ENCODE measurements at places on chromosomes 12 and 14.

- no peak for DNase-seq
Observed at GRCh38 chr12:106150555-106150954, 11.8 kb upstream of the NUAK1 start.

DNA sequence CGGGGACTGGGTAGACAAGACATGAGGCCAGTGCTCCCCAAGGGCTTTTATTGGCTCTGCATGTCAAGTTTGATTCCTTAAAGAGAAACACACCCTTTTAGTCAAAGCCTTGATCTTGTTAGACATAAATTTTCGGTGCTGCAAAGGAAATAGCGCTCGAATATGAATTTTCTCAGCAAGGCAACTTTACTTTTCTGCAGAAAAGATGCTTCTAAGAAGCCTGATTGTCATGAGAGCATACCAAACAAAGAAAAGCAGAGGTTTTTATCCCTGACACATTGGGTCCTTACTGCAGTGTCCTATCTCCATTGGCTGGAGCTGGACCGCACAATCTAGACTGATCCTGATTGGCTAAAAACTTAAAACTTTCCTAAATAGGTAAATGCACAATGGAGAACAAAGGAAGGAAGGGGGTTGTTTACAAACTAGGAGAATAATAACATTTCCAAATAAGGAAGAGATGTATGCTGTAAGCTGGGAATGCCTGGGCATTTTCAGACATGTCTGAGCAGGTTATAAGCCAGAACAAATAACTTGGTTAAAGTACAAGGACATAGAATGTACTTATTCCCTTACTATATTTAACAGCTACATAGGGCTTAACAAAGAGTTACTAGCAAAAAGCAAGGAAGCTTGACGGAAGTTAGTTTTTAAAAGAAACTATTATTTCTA lies 17.2 kb downstream of the TXNRD1 start:
- DNase-seq: no peak

GRCh38 chr14:36626151-36626550 lies 35.5 kb upstream of the PAX9 start:
- no peak for DNase-seq

GRCh38 chr12:76976777-76977382 lies 88.5 kb downstream of the E2F7 start:
- no peak for DNase-seq

DNA sequence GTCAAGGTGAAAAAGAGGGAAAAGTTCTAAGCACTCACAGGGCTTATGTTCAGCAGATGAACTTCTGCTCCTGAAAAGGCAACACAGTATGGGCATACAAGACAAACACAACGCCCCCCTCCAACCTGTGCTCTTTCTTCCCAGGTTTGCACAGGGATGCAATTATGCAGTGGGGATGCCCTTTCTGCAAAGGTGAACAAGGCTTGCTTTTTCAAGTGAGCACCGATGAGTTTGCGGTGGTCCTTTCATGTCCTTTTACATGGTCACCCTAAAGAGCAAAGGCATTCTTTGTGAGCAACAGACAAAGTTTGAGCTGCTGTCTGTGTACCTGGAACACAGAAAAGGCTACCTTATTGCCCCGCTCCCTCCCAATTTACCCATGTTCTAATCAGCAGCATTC lies 6.7 kb downstream of the KITLG start:
- DNase-seq: no peak

DNA sequence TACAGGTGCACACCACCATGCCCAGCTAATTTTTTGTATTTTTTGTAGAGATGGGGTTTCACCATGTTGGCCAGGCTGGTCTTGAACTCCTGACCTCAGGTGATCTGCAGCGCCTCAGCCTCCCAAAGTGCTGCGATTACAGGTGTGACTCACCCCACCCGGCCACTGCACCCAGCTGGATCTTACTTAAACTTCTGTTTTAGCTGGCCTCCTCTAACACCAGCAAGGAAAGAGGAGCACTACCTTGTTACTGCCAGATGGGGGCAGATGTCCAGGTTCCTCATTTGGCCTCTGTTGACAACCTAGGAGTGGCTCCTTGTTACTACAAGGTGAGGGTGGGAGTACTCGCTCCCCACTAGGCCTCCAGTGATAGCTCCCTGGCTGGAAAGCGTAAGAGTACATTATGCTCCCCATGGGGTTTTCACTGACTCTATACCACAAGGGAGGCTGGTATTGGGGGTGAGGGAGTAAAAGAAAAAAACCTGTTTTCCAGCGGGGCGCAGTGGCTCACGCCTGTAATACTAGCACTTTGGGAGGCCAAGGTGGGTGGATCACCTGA lies 13.2 kb upstream of the ARF6 start:
- DNase-seq: peak; percentile 49

GRCh38 chr12:105226219-105226618 lies 9.8 kb downstream of the APPL2 start:
- DNase-seq: no peak

- DNase-seq: peak; percentile 57
Observed at GRCh38 chr14:91418387-91419043, 895 bp upstream of the CCDC88C start.

DNA sequence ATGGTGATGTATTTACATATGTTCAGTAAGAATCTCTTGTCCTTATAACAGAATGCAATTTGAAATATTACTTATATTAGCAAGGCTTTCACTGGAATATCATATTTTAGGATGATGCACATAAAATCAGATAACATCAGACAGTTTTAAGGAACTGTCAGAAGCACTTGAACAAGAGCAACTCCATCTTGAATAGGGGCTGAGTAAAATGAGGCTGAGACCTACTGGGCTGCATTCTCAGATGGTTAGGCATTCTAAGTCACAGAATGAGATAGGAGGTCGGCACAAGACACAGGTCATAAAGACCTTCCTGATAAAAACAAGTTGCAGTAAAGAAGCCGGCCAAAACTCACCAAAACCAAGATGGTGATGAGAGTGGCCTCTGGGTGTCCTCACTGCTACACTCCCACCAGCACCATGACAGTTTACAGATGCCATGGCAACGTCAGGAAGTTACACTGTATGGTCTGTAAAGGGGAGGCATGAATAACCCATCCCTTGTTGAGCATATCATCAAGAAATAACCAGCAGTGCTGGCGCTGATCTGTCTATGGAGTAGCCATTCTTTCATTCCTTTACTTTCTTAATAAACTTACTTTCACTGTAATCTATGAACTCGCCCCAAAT lies 27.6 kb upstream of the ETV6 start:
- no peak for DNase-seq

- no peak for DNase-seq
Observed at GRCh38 chr12:32061033-32061432, 45.6 kb upstream of the BICD1 start.

- no peak for DNase-seq
Observed at GRCh38 chr14:92607702-92608429, 94.3 kb downstream of the RIN3 start.

- no peak for DNase-seq
Observed at GRCh38 chr12:49955899-49956662, 5.5 kb downstream of the AQP2 start.

GRCh38 chr14:47389535-47389934 lies 285.9 kb downstream of the MDGA2 start:
- DNase-seq: no peak

- no peak for DNase-seq
Observed at GRCh38 chr14:69572841-69573135, 1.9 kb downstream of the CCDC177 start.

- no peak for DNase-seq
Observed at GRCh38 chr14:104598039-104598909, 6.3 kb downstream of the TMEM179 start.

- no peak for DNase-seq
Observed at GRCh38 chr14:34781242-34781641, 66.8 kb upstream of the CFL2 start.

GRCh38 chr14:49896966-49897365 lies 4.1 kb downstream of the ARF6 start:
- DNase-seq: no peak

GRCh38 chr12:79023261-79023660 lies 158.7 kb downstream of the SYT1 start:
- no peak for DNase-seq

DNA sequence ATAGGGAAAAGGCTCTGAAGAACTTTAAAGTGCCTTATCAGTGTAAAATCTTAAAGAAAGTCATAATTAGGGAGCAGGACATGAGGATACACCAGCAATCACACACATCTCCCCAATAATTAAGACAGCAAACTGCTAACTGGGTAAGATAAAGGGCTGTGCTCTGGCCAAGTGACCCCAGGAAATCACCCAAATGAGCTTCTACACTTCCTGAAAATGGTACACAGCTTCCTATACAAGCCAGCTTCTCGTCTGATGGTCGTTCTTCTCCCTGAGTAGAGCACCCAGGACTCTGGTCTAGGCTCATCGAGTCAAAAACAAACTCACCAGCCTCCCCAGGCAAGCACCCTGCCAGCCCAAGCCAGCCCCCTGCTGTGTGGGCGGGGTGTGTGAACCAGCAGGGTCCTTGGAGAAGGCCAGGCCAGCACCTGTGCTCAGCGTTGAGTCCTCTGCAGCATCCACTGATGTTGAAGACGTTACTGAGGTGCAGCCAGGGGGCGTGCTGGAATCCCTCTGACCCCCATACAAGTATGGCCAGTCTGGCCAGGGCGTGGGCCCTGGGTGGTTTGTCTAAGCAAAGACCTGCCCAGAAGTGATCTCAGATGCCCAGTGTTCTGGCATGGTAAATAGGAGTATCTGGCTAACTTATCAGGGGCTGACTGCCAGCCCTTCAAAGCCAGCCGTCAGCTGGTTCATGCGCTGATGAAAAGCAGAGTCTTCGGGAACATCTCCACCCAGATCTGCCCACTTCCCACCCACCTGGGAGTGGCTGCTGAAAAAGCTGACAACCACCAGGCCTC lies 41.4 kb downstream of the ACTN1 start:
- DNase-seq: peak; percentile 70

GRCh38 chr14:29062976-29063375 lies 296.4 kb downstream of the FOXG1 start:
- no peak for DNase-seq

GRCh38 chr12:77847680-77848431 lies 17.2 kb downstream of the NAV3 start:
- peak; percentile 82 for DNase-seq

- DNase-seq: no peak
Observed at GRCh38 chr12:67388331-67389138, 119.4 kb downstream of the CAND1 start.

GRCh38 chr14:74140374-74140850 lies 55.7 kb downstream of the LIN52 start:
- peak; percentile 54 for DNase-seq

DNA sequence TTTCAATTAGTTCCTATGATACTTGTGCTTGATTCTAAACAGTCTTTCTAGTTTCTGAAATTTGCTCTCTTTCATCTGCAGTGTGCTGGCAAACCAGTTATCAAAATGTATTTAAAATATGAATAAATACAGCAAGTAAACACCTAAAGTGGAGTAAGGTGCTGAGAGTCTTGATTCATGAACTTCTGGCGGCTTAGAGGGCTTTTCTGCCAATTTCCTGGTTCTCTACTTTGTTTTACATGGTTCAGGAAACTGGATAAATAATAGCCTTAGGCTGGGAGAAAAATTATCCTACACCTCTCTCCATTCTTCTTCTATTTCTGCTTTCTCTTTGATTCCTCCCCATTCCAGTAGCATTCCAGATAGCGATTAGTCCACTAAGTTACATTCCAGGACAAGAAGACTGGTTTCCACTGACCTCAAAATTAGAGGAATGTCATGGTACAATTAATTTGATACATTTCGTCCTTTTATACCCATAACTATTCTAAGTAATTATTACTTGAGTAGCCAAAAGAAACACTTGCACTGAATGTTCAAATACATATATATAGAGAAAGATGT lies 14.9 kb downstream of the ATP2B1 start:
- DNase-seq: no peak

- no peak for DNase-seq
Observed at GRCh38 chr14:34078117-34078743, 127.4 kb upstream of the EGLN3 start.

- no peak for DNase-seq
Observed at GRCh38 chr12:64004641-64005040, 160.1 kb downstream of the SRGAP1 start.

DNA sequence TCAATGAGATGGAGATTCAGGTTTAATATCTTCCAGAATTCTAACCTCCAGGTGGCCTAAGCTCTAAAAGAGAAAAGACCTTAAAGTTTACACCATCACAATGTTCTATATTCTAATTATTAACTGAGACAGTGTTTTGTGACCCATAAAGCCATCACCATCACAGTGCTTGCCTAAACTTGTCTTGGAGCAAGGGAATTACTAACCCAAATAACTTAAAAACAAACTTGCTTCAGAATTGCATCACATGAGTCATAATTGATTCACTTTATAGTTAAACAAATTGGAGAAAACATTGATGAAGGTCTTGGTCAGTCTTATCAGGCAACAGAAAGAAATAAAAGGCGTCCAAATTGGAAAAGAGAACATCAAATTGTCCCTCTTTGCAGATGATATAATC lies 54.5 kb upstream of the ALG10 start:
- DNase-seq: no peak

DNA sequence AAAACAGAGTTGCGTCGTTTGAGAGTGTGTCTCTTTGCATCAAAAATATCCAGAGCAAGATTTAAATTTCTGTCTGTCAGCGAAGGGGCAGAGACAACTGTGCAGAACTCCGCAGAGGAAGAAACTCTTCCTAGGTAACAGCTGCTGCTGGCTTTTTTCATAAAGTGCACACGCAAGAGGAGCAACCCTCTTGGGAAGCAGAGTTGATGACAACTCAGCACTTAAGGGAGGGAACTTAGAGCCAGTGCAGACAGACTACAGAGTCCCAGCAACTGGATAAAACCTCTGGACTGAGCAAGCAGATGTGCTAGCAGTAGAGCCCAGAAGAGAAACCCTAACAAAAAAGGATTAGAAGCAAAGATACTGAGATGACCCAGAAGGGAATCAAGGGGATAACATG lies 337.1 kb downstream of the PCNX1 start:
- no peak for DNase-seq

- DNase-seq: peak; percentile 49
Observed at GRCh38 chr12:87274594-87275245, 754.5 kb downstream of the C12orf50 start.

- no peak for DNase-seq
Observed at GRCh38 chr12:72390146-72390545, 118.0 kb downstream of the TRHDE start.

DNA sequence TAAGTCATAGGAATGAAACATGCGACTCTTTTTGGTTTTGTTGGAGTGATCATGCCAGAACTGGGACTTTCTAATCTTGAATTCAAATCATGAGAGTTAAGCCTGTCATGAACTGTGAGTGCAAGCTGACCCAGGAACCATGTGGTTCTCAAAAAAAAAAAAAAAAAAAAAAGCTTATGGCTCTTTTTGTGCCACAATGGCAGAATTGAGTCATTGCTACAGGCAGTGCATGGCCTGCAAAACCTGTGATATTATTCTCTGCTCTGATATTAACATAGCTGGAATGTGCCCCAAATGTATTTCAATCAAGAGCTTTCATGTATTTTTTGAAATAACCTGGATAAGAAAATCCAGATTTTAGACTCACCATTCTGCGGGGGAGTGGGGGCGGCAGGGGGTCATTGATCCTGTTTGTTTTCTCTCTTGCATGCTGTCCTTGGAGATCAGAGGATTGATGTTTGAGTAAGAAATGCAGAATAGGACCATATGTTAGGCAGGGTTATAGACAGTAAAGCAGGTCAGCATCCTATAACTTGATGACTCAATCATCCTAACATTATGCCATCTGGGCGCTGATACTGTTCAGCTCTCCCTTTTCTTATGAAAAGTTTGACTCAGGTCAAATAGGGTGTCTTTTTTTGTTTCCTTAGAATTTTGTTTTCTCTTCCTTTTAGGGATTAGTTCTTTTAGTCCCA lies 797.4 kb downstream of the DIO2 start:
- no peak for DNase-seq

All from HT-29 (cell line).